Breast epithelium (tissue), 4 donors: ENCODE measurements at places on chromosomes 12 and 14. TPM values are rescaled to one million over a fixed set of nuclear protein-coding genes. Genes with fewer than 3 reads are reported as not detected.
A peak's percentile ranks its signal among the peaks of the same experiment; 100 is the strongest.

The OR4E2 gene
- not detected for total RNA-seq

GRCh38 chr14:78029601-78030372, 140.4 kb upstream of the NRXN3 start:
- H3K36me3 ChIP-seq, result no peaks in the 10 kb centered on the region
- no peak overlapping the region for H3K4me3 ChIP-seq
- no peak overlapping the region for H3K27ac ChIP-seq
- H3K27me3 ChIP-seq, result no peaks in the 10 kb centered on the region
- DNase-seq, result no peak

The SLC17A8 gene
- not detected for total RNA-seq

DNA sequence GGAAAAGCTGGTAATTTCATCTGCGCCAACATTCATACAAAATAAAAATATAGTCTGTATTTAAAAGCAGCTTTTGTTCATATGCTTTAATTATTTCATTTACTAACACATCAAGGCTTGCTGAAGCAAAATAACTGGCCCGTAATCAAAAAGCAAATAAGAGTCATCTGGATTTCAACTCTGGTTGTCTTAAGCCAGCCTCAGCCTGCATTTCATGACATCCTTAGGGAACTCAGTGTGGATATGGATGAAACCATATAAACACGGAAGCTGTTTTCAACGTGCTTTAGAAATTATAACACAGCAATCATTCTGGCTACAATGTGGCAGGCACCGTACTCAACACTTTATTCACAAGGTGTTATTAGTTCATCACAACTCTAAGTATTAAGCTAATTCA, 852 bp downstream of the COX16 start:
- peak overlapping the region; percentile 72 for H3K4me3 ChIP-seq
- no peaks in the 10 kb centered on the region for H3K4me1 ChIP-seq
- no peak for DNase-seq
- H3K27ac ChIP-seq, result peak overlapping the region; percentile 91
- no peaks in the 10 kb centered on the region for H3K36me3 ChIP-seq

DNA sequence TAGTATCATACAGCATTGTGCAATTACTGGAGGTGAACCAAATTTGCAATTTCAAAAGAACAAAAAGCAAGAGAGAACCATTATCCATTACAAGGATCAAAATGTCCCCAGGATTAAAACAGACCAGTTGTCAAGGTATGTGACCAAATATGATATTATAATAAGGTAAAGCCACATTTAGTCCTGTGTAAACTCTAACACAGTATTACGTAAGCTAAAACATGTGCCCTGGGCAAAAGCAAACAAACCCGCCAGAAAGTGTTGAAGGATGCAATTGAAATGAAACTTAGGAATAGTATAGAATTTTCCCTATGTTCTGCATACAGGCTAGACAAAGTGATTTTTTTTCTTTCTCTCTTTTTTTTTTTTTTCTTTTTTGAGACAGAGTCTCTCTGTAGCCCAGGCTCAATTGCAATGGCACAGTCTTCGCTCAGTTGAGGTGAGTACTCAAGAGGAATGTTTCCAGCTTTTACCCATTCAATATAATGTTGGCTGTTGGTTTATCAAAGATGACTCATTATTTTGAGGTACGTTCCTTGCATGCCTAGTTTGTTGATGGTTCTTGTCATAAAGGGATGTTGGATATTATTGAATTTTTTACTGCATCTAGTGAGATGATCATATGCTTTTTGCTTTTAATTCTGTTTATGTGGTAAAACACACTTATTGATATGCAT, 137.1 kb upstream of the FOXG1 start:
- no peak overlapping the region for H3K4me3 ChIP-seq
- H3K36me3 ChIP-seq, result no peaks in the 10 kb centered on the region
- H3K27me3 ChIP-seq, result no peaks in the 10 kb centered on the region
- DNase-seq, result no peak

DNA sequence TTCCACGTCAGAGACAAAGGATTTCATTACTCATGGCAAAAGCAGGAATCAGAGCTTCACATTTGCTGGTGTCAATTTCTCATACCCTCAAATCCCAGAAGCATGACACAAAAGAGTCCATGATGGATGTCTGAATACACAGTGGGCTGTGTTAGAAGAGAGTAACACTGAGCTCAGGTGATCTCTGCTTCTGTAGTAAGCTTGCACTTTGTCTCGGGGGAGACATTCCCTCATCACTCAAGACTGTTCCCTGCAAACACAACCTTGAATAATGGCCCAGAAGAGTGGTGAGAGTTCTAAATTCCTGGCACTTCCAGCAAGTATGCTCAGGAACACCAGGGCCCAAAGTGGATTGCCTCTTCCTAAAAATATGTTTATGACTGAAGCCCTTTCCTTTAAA, 1787.2 kb upstream of the SEL1L start:
- no peaks in the 10 kb centered on the region for H3K36me3 ChIP-seq
- H3K27ac ChIP-seq, result no peak overlapping the region
- no peaks in the 10 kb centered on the region for H3K4me1 ChIP-seq
- DNase-seq, result no peak
- no peaks in the 10 kb centered on the region for H3K27me3 ChIP-seq
- no peak overlapping the region for H3K4me3 ChIP-seq

DNA sequence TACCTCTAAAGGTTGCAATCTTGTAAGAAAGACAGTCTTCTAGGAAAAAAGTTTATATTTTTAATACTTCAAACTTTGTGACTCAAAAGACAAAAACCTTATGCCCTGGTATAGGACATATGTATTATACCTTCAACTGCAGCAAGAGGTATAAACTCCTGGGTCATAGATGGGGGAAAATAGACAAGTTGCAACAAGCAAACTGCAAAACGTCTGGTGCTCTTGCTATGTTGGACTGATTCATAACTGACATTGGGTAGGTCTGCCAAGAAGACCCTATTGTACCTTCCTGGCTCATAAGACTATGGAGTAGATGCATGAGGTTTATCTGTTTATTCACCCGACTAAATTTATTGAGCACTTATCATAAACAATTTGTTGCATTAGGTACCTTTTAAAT, 40.9 kb downstream of the BEST3 start:
- no peaks in the 10 kb centered on the region for H3K27me3 ChIP-seq
- DNase-seq, result no peak
- no peak overlapping the region for H3K4me3 ChIP-seq
- H3K27ac ChIP-seq, result no peak overlapping the region
- no peaks in the 10 kb centered on the region for H3K36me3 ChIP-seq
- no peaks in the 10 kb centered on the region for H3K4me1 ChIP-seq

DNA sequence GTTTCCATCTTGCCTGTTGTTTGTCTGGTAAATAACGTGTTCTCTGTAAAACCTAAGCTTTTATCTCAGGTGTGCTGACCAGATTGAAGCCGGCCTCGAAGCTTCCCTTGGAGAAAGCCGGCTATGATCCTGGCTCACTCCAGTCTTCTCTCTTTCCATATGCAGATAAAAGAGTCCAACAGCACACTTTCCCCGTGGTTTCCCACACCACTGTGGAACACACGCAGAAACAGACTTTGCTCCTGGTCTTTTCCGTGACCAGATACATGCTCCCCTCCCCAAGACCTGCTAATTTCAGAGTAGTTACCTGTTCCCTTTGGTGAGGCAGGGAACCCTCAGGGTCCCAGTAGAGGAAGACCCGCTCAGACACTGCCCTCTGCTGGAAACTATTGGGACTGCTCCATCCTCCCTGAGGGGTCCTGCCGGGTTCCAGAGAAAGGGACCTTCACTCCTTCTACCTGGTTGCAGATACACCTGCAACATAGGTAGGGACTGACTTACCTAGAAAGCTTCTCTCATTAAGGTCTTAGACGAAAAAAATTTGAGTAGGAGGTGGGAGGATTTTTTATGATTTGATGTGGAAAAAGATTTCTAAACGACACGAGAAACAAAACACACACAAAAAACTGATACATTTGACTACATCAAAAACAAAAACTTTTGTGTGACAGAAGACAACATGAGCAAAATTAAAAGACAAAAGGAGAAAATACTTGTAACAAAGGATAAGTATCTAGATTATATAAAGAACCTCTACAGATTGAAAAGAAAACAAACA, 415.4 kb upstream of the CCDC196 start:
- no peak for DNase-seq
- no peaks in the 10 kb centered on the region for H3K36me3 ChIP-seq
- H3K4me3 ChIP-seq, result no peak overlapping the region
- no peaks in the 10 kb centered on the region for H3K4me1 ChIP-seq

- no peak for DNase-seq
- peaks cover 48% of the 10 kb centered on the region for H3K27me3 ChIP-seq
Observed at GRCh38 chr12:111196532-111196931, 172.4 kb downstream of the PHETA1 start.
